ENCODE measurements at places on chromosomes 13 and 19.
A peak's percentile ranks its signal among the peaks of the same experiment; 100 is the strongest.

- DNase-seq: peak; percentile 88
These were observed 8.1 kb upstream of the ZNF784 start for GRCh38 chr19:55632463-55632834.

DNA sequence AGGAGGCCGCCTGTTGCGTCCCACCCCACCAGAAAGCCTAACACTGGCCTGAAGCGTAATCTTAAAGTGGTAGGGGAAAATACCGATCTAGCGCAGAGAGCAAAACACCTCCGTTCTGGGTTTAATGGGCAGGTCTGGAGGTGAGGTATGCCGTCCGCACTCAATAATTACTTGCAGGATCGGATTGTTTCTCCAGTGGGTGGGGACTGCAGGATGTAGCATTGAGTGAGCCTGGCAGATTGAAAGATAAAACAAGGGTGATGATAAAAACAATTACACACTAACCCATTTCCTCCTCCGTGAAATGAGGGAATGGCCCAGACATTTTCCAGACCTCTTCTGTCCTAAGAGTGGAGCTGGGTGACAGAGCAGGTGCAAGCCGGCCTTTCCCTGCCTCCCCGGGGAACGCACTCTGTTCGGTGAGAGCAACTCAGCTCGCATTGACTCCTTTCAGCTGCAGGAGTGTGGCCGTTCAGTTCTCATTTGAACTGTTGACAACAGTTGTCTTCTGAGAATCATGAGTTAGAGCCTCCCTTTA lies 110.2 kb upstream of the DOCK9 start:
- no peak for DNase-seq

DNA sequence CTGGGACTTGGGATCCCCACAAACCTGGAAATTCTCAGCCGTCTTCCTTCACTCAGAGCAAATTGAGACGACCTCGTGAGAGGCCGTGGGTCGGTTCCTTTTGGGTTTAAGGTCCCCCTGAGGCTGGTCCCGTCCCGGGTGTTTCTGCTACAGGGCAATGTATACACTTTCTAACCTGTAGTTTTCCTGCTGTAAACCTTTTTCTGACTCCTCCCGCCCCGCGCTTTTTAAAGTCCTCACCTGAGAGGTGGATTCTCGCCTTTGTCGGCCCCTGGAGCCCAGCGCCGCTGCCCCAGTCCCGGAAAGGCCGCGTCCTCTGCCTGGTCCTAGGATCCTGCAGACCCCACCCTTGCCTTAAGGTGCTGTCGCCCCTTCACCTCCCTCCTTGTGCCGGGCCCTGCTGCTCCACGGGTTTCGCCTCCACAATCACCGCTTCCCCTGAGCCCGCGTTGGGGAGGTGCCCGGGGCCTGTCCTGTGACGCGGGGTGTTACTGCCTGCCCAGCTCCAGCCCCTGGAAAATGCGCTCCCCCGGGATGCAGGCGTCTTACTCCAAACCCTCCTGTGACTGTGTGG lies 391 bp downstream of the ZNF761 start:
- peak; percentile 6 for DNase-seq

DNA sequence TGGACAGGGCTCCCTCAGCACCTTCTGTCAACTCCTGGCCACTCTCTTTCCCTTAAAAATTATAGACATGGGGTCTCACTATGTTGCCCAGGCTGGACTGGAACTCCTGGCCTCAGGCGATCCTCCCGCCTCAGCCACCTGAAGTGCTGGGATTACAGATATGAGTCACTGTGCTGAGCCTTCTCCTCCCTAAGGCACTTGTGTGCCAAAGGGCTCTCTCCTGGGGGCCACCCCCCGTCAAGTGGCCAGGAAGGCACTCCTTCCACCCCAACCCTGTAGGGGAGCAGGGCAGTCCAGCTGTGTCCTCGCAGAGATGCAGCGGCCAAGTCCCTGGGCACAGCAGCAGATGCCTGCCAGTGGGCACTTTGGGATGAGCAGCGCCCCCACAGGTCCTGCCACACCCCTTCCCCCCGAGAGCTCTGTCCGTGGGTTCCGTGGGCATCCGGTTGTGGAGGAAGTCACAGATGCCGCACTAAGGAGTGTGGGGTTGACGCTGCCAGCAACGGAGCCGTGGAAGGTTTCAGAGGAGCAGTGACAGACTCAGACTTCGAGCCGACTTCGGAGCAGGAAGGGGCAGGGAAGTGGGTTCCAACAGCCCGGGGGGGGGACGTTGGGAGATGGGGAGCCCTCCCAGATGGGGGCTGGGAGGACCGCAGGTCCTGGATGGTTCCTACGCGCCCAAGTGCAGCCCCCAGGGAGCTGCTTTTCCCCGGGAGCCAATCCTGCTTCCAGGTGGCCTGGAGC lies 3.3 kb upstream of the UQCR11 start:
- no peak for DNase-seq

DNA sequence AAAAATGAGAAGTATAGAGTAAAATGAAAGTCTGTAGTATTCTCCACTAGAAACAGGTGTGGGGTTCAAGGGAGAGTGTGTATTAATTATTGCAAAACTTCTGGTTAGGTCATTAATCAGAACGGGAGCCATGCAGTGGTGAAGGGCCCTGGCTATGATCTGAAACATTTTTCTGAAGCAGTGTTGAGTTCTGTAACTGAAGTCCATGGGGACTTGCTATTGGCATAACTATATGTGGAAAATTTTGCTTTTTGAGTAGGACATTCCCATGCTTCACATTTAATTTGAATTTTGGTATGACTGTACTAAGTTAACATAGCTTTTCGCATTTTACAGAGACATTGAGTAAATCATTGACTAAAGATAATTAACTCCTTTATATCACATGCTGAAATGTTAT lies 67.5 kb downstream of the LRCH1 start:
- DNase-seq: no peak

GRCh38 chr19:42942187-42942789 lies 5.3 kb upstream of the PSG7 start:
- DNase-seq: no peak

DNA sequence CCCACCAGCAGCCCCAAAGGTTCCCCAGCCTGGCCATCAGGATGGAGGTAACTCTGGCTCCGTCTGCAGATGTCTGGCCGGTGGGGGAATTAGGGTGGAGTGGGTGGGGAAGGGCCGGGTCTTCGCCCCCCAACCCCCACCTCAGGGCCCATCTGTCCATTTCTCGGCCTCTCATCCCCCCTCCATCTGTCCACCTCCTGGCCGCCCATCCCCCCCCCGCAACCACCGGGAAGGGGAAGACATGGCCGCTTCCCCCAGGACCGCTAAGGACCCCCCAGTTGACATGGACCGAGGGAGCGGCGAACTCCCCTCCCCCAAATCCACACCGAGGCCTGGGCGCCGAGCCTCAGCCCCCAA lies 793 bp downstream of the LRFN1 start:
- DNase-seq: no peak

GRCh38 chr13:20699715-20700114 lies 3.8 kb upstream of the IL17D start:
- no peak for DNase-seq

- peak; percentile 24 for DNase-seq
These were observed 158.3 kb downstream of the FOXO1 start for GRCh38 chr13:40508127-40508526.

- no peak for DNase-seq
These were observed 83.9 kb downstream of the OLFM4 start for GRCh38 chr13:53112522-53112921.

GRCh38 chr13:32023096-32023495 lies 8.5 kb upstream of the FRY start:
- no peak for DNase-seq

GRCh38 chr13:113748862-113749451 lies 10.1 kb upstream of the TMEM255B start:
- DNase-seq: no peak

- no peak for DNase-seq
These were observed 32.4 kb downstream of the GPR42 start for GRCh38 chr19:35403116-35403760.

GRCh38 chr19:10817291-10818038 lies 18.5 kb downstream of the TMED1 start:
- peak; percentile 99 for DNase-seq
